IMR-90 (cell line): ENCODE measurements at places on chromosomes 13 and 19.

- DNase-seq, result no peak
Observed at GRCh38 chr13:94120878-94121277, 358.6 kb downstream of the DCT start.

GRCh38 chr19:27735314-27735713, 1477.6 kb downstream of the UQCRFS1 start:
- DNase-seq, result no peak

DNA sequence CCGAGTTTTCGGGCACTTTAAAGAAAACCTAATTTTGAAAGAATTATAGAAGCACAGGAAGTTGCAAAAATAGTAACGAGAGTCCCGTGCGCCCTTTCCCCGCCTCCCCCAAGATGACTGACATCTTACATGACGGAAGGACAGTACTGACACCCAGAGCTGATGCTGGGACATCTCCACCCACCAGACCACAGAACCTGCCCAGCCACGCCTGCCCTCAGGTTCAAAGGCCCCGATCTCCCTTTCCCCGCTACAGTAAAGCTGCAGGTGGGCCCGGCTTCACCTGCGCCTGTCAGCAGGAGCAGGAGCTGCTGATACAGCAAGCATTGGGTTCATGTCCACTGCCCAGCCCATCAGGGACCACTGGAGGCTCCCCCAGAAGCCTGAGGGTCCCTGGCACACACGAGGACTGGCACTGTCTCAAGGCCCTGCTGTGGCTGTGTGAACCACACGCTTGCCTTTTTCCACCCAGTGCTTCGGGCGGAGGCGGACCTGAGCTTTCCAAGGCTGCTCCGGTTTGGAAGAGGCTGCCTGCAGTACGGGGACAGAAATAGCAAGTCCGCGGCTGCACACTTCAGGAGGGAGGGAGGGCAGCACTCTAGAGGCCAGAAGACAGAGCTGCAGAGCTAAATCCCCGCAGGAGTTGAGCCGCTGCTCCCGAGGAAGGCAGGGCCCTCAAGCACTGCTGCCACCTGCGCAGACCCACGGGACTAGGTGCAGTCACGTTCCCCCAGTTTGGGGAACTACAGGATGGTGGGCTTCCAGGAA, 8.7 kb downstream of the MAP2K2 start:
- DNase-seq, result no peak

GRCh38 chr13:21429211-21429610, 29.9 kb downstream of the ZDHHC20 start:
- no peak for DNase-seq

- no peak for DNase-seq
Observed at GRCh38 chr13:32837973-32838927, 178.0 kb upstream of the KL start.

GRCh38 chr13:33194820-33195692, 90.5 kb downstream of the STARD13 start:
- DNase-seq, result peak; percentile 96

GRCh38 chr13:90995614-90996013, 351.9 kb upstream of the MIR17HG start:
- no peak for DNase-seq

DNA sequence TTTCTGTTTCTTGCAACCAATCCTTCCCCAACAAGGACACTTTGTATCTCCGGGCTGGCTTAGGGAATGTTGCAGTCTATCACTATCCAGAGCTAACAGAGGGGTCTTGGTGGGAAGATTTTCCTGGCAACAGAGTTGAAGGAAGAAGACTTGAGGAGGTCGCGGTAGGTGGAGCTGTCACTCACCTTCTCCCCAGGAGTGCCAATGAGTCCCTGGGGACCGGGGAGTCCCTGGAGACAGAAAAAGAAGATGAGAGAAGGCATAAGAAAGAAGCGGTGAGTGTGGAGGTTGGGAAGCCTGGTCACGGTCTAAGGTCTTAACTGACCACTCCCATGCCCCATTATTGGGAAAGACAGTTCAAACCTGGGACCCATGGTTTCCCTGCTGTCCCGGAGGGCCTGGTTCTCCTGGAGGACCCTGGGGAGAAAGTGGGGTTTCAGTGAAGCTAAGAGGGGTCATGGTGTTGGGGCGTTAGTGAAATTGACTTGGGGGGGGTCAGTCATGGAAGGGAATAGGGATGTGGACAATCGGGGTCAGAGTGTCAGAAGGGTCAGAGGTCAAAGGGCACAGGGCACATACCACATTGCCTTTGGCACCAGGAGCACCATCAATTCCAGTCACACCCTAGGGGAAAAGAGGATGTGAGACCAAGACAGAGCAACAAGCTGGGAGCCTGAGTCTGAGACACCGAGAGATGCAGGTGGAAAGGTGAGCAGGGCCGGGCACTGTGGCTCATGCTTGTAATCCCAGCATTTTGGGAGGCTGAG, 18.7 kb downstream of the COL5A3 start:
- DNase-seq, result no peak

GRCh38 chr19:18662972-18663732, 20.3 kb upstream of the CRTC1 start:
- no peak for DNase-seq

- no peak for DNase-seq
Observed at GRCh38 chr13:27370305-27370872, 54.0 kb upstream of the GTF3A start.

- DNase-seq, result no peak
Observed at GRCh38 chr13:83440465-83440864, 441.8 kb downstream of the SLITRK1 start.

- no peak for DNase-seq
Observed at GRCh38 chr13:70544706-70545105, 436.5 kb upstream of the KLHL1 start.

GRCh38 chr19:52626915-52627314, 11.2 kb downstream of the ZNF83 start:
- no peak for DNase-seq

- no peak for DNase-seq
Observed at GRCh38 chr13:97306106-97306505, 84.0 kb downstream of the MBNL2 start.

DNA sequence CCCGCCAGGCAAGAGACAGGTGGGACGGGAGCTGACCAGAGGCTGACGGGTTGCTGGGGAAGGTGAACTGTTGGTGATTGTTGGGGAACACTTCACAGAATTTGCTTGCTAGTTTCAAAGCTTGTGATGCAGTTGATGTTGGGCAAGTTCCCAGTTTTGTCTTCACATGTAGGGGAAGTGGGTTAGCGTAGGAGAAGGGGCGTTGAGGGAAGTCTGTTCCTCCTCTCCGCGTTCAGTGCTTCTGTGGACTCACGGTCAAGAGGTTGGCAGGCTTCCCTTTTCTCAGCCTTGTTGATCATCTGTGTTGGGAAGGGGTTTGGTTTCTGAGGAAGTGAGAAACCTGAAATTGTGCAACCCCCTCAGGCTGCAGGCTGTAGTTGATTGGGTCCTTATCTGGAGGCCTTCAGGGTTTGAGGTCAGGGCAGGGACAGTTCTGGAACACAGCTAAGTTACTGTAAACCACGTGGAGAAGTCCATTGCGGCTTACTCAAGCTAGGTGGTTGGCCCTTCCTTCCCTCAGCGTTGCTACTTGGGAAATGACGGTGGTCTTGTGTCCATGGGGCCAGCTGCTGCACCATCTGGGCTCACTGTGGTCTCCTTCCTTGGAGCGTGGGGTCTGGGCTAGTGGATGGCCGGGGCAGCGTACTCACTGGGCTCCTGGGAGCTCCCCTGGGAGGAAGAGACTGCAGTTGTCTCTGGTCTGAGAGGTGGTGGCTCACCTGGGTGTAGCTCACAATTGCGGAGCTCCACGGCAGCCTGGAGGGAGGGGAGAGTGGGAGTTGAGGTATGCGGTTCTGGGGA, 7.5 kb downstream of the RPS9 start:
- peak; percentile 78 for DNase-seq

- no peak for DNase-seq
Observed at GRCh38 chr13:94952787-94953186, 240.4 kb upstream of the SOX21 start.

DNA sequence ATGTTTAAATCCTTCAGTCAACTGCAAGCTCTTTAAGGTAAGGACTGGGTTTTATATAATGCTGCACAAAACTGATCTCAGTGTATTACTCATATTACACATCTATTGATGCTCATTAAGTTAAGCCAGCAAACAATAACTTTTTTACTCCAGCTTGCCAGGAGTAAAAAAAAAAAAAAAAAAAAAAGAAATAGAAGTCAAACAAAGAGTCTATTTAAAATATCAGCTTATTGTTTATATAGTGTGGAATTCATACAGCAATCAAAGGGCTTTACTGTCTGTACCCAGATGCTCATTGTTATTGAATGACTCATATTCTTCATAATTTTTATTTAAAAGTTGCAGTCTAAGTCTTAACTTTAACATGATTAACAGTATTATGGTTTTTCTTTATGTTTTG, 21.8 kb upstream of the KBTBD7 start:
- DNase-seq, result peak; percentile 82
